Activated T-cell treated with anti-CD3 and anti-CD28 coated beads, Interleukin-2, amount 50 U/mL, for 1 hour (primary cell): ENCODE measurements at places on chromosomes 12 and 14.

DNA sequence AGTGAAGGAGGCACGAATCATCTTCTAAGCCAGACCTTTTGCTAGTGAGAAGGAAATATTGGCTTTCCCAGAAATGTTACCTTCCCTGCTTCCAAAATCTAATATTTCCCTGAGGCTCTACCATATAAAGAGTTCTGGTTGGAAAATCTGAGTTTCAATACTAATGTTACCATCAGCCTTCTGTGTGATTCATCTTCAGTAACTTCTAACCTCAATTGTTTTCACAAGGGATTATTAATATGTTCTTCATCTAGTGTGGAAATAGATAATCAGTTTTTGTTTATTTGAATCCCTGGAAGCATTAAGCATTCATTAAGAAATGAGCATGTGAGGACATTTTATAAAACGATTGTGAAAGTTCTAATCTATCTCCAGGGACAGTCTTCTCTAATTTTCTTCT, 720.9 kb downstream of the AACS start:
- no peak for DNase-seq

DNA sequence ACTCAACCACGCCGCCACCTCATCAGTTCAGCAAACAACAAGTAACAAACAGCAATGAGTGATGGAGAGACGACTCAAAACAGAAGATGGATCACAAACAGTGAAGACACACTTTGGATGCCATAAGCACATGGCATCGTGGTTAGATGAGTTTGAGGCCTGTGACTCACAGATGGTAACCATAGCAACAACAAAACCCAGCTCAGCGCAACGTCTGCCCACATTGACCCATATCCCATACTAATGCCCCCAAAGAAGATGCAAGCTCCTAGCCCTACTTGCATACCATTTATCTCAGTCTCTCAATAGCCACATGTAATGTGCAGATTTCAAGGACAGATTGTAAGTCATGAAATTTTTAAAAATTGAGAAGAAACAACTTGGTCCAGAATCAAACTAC, 1322.3 kb upstream of the TMEM132C start:
- DNase-seq: no peak

GRCh38 chr14:22872833-22873520, 1.4 kb downstream of the LRP10 start:
- DNase-seq: no peak

DNA sequence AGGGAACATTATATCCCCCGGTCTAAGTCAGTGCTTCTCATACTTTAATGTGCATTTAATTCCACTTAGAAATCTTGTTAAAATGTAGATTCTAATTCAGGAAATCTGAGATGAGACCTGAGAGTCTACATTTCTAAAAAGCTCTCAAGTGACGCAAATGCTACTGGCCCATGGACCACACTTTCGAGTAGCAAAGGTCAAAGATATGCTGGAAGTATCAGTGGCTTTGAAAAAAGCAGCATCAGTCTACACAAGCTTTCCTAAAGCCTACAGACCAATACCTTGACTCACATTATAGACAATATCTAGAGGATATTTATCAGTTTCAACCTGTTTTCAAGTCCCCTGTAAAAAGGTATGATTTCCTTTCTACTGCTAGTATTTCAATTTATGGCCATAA, 248.6 kb downstream of the CEP128 start:
- no peak for DNase-seq

DNA sequence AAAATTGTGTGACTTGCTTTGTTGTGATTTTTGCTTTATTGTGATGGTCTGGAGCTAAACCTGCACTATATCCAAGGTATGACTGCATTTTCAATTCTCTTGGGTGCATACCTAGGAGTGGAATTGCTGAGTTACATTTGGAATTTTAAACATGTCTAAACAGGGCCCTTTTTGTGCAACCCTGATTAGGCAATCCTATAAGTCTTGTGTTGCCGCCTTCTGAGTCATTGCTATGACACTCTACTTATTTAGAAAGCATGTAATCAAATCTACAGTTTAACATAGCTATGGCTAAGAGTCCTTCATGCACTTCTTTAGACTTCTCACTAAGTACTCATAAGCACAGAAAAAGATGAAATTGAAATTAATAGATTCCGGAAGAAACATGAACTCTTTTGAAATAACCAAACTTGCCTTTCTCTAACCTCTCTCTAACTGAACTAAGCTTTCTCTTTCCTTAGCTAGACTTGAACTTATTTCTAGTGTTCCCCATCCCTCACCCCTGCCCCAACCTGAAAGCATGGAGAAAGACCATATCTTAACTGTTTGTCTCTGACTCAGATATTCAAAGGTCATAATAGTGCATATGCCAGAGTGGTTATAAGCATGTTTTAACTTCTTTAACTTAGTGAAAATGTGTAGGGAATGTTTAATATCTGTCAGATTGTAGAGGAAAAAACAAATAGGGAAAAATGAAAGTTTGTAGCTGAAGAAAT, 203.0 kb downstream of the SNAPC1 start:
- DNase-seq: no peak

DNA sequence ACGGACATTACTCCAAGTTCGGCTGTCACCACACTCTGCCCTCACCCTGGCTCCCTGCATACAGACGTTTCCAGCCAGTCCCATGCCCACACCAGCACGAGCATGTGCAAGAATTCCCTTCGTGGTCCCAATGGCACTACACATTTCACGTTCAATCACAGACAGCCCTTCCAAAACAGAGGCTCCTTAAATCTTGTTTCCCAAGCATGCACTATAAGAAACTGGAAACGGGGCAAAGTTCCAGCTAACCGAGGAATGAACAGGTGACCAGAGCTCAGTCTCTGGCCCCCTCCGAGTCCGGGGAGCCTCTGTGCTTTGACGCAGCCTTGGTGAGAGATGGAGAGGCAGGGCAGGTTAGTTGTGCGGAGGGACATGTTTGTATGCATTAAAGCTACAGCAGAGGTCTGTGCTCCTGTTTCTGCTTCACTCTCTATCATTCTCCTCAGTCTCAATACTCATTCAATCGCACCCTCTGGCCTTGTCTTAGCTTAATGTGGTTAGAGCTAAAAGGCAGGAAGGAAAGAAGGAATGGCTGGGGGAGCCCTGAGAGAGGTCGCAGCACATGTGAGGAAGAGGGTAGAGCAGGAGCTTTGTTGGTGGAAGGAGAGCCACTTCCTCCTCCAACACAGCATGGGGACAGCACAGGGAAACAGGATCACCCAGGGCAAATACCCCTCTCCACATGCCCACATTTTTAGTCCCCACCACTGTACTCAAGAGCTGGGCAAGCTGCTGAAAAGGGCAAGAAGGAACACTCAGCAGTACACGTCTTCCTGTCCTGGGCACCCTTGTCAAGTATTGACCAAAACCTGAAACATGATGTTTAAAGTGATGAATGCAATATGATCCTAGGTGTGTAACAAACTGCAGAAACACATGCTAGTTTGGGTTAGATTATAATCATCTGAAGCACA, 12.2 kb upstream of the SELPLG start:
- DNase-seq: no peak

DNA sequence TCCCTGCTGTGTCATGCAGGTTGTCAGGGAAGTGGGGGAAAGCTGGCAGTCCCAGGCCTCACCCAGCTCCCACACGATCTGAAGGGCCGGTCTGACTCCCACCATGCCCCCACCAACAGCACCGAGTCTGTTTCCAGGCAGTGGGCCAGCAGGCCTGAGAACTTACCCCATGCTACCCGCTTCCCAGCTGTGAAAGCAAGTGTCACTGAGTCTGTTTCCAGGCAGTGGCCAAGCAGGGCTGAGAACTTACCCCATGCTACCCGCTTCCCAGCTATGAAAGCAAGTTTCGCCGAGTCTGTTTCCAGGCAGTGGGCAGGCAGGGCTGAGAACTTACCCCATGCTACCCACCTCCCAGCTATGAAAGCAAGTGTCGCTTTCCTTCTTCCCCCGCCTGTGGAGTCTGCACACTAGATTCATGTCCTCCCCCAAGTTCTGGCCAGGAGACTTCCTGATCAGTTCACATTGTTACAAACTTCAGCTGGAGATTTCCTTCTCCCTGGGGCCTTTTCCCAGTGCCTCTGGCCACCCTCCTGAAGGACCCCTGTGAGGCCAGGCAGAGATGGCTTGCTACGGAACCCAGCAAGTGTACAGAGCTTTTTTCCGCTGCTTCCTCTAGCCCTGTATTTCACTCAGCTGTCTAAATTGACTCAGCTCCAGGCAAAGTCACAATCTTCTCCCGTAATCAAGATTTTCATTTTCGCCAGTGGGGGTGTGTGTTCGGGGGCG, 435.4 kb downstream of the TMTC2 start:
- DNase-seq: no peak

GRCh38 chr12:94595152-94595551, 55.2 kb downstream of the TMCC3 start:
- no peak for DNase-seq

DNA sequence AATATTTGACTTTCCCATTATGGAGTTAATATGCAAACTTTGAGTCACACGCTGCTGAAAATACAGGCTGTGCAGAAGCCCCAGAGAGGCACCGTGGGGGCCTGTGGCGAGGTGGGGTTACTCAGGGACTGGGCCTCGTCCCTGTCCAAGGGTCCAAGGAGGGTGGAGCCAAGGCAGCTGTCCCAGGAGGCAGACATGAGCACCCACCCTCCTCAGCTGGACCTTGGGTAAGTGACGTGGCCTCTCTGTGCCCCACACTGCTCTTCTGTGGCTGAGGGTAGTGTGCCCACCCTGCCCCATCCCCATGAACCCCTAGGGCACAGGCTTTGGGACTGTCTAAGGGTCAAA, 39.4 kb downstream of the FAM222A start:
- DNase-seq: peak; percentile 2

- peak; percentile 53 for DNase-seq
These were observed 50.6 kb downstream of the LRCOL1 start for GRCh38 chr12:132559652-132560363.

DNA sequence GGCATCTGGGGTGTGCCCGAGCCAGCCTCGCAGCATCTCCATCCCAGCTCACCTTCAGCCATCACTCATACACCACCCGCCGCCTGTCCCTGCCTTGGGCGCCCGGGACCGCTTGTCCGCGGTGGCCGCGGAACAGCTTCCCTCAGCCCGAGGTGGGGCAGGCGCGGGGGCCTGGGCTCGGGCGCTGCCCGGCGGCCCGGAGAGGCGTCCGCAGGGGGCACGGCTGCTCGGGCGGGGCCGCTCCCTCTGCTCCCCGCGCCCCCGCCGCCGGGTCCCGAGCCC, 430 bp downstream of the SLC41A2 start:
- DNase-seq: peak; percentile 62

DNA sequence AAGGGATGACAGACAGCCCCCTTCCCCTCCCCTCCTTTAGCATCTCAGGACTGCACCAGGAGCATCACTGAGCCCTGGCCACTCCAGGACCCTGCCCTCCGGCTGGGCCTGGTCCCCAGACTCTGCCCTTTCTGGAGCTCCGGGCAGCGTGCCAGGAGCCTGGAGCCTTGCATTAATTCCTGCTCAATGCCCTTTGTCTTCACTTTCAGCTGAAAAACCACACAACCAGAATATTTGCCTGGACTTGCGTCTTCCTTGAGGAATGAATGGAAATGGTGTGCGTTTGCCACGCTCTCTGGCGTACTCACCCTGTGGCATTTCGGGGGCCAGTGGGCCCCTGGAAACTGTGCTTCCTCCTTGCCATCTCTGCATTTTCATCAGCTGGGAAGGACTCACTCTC, 8.5 kb upstream of the RFLNA start:
- DNase-seq: no peak

- no peak for DNase-seq
These were observed 6.8 kb downstream of the LMNTD1 start for GRCh38 chr12:25546318-25546717.

DNA sequence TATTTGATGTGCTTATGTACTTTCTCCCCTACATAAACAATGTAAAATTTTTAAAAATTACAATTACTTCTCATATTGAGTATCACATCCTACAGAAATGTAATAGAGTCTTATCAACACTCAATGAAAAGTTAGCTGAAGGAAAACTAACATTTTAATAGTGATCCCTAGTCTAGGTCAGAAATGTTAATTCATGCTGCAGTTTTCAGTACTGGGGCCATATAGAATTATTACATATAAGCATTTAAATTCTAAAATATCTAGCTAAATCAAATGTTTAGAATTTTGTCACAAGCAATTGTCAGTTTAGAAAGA, 37.8 kb downstream of the SLC6A15 start:
- no peak for DNase-seq

- no peak for DNase-seq
These were observed 938.9 kb upstream of the NOVA1 start for GRCh38 chr14:27536748-27537147.

GRCh38 chr14:61564618-61565091, 130.7 kb upstream of the HIF1A start:
- no peak for DNase-seq

- no peak for DNase-seq
These were observed 13.7 kb downstream of the TXNDC16 start for GRCh38 chr14:52538623-52539022.

- DNase-seq: no peak
These were observed 35.9 kb downstream of the CRADD start for GRCh38 chr12:93713060-93713459.

DNA sequence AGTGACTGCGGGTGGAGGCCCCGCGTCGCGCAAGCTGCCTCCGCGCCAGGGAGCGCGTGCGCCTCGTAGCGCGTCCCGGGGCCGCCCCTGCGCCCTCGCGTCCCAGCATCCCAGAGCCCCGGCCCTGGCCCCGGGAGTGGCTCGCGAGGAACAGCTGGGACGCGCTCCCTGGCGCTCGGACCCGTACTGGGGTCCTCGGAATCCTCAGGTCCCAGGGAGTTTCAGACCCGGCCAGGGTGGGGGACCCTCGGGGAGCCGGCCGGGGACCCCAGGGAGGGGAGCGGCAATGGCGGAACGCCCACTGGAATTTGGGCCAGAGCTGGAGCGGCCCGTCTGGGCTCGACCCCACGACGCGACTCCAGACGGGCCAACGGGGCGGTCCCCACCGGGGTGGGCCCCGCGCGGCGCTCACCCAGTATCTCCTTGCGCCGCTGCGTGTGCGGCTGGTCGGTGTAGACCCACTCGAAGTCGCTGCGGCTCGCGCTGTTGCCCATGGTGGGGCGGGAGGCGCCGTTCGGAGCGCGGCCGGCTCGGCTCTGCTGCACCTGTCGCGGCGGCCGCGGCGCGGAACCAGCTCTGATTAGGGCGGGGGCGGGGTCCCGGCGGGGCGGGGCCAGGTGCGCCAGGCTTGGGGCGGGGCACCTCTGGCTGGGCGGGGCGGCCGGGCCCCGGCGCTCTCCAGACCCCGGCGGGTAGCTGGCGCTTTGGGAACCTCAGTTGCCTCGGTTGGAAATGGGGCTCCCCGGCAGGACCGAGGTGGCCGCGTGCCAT, at the start of gene DEGS2:
Gene DEGS2 (minus strand): TSS at position 552 of the 771 bp plus-strand sequence. CDS start 58 bp downstream, at position 494.
- DNase-seq: peak; percentile 75
